Substantia nigra (tissue), 51 donors: ENCODE measurements at places on chromosomes 2 and 18.

DNA sequence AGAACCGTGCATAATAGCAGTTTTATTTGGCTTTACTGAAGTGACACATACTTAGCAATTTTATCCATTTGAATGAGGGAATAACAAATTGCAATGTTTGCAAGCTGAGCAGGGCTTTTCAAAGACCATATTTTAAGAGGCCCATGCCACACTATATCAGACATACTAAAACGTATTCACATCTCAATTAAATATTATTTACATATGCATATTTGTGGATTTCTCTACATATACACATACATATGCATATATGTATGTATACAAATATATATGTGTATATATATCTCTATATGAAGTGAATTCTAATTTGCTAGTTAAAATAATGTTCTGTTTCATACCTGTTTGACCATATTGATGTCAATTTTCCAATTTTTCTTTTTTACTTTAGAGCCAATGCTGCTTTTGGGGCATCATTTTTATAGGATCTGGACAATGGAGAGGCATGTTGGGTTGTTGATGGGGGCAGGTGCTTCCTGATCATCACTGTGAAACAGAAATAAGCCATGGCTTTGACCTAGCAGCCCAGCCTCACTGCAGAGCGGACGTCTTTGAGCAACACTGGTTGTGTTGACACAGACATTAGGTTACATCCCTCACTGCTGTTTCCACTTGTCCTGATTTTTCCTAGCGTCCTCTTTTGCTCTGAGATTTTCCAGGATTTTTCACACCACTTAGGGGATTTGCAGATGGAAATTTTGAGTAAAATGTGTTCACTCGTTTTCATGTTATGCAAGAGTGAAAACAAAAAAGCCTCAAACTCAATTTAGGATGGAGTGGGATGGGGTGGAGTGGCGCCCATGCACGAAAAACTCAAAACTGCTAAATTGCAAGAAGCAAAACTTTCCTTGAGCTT, 56.9 kb downstream of the RDH14 start:
- no peak for DNase-seq

DNA sequence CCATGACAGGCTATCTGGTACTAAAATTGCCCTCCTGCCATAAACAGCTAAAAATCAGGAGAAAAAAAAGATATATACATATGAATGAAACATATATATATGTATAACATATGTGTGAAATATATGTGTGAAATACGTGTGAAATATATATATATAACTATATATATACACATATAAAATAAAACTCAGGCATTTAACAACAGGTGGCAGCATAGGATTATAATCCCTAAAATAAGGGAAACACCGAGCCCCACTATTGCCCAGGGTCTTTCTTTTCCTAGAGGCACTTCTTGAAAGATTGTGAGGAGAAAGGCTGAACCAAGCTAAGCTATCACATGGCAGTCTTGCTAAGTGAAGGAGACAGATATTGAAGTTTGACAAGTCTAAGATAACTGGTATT, 65.9 kb upstream of the CYTIP start:
- DNase-seq: no peak

GRCh38 chr2:206614811-206615210, 27.5 kb upstream of the FAM237A start:
- no peak for DNase-seq

DNA sequence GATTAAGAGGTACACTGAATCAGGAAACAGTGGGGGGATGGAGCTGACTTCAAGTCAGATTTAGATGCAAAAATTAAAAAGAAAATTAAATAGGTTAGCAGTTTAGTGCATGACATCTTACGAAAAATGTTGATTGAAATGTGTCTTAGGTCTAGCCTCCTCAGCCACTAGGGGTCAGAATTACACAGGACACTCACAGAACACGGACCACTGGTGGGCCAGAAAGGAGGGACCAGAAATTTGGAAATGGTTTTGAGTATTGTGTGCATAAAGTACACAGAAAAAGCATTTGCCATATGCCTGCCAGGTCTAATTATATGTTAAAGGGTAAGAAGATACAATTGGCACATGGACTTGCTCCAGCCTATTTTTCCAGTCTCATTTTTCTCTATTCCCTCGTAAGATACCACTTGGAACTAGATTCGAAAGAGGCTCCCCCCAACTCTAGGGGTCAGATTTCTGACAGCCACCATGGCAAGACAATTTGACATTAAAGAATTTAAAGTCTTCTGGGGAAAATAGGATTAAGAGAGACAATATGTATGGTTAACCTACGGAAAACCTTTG, 550.2 kb upstream of the SETBP1 start:
- DNase-seq: no peak

DNA sequence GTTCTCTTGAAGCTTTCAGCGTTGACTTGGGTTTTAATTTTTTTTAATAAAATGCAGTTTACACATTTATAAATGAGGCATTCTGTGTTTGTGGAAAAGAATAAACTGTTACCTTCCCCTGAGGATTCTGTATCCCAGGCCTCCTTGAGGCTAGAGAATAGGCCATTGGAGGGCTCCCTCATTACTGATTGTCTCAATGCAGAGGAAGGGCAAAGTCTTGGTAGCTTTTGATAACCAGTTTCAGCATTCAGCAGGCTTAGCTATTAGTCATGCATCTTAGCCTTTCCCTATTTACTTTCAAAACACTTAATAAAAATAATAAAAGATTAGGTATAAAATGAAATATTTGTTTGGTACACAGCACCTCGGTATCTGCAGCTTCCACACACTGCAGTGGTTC, 58.1 kb upstream of the OTX1 start:
- no peak for DNase-seq

DNA sequence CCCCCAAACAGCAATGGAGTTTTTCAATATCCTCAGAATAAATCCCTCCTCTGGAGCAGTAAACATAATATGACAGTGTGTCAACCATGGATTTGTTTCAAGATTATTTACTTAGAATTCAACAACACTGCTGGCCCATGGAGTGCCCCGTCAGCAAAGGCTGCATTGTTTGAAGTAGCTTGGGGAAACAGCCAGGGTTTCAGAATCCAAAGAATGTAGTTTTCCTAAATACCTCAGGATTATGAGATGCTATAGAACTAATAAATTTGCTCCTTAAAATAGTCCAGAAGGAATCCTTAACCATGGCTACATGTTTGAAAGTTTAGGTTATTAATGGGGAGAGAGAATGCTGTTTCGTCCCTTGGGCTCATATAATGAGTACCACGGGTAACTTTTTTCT, 13.1 kb upstream of the CETN1 start:
- no peak for DNase-seq

- no peak for DNase-seq
Observed at GRCh38 chr2:105272176-105272575, 30.6 kb downstream of the GPR45 start.

- DNase-seq: no peak
Observed at GRCh38 chr2:85071096-85071495, 62.1 kb upstream of the TCF7L1 start.

DNA sequence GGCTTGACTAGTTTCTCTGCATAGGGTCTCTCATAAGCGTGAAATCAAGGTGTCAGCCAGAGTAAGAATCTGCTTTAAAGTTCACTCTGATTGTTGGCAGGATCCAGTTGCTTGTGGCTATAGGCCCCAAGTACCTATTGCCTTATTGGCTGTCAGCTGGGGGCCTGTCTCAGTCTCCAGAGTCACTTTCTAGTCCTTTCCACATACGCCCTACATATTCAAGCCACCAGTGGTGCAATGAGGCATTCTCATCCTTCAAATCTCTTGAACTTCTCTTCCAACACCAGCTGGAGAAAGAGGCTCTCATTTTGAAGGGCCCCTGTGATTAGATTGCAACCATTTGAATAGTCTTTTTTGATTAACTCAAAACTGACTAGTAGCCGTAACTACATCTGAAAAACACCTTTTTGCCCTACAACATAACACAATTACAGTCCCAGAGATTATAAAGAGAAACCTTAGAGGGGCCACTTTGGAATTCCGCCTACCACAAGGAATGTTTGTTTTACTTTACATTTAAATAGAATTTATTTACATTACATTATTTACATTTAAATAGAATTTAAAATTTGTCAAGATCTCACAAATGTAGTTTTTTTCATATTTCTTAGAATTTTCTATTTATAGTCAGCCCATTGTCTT, 520.1 kb downstream of the DSC3 start:
- DNase-seq: no peak

- no peak for DNase-seq
Observed at GRCh38 chr2:166249318-166249717, 121.5 kb upstream of the SCN1A start.

DNA sequence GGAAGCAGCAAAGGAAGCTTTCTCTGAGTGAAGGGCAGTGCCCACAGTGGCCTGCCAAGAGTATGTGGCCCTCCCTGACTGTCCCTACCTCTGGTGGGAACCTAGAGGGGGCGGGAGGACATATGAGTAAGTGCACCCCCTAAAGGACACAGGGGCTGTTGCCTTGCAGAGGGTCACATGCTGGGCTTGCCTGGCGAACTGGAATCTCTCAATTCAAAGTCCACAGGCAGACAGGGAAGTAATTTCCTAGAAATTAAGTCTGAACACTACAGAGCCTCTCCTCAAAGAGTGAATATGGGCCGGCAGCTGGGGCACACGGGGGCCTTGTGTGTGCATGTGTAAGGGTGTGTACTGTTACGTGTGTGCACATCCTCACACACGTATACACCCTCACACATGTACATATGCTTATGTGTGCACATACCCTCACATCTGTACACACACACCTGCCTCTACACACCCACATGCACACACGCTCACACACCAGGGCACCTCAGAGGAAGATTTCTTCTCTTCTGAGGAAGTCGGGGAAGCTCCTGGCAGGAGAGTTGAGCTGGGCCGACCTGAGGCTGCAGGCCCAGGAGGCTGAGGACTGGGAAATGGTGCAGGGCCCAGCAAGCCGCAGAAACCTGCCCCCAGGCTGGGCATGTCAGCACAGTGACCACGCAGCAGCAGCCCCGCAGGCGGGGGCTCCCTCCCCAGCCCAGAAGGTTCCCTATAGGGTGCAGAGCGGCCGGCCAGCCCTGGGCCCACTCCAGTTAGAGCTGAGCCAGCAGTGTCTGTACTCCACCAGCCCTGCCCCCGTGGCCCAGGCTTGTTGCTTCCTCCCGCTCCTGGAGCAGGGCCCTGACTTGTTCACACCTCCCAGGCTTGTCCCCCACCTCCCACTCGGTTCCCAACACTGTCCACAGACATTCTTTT, 77.4 kb upstream of the TAF1B start:
- DNase-seq: no peak

GRCh38 chr2:776487-776886, 99.3 kb upstream of the TMEM18 start:
- no peak for DNase-seq
